HL-60 (cell line): ENCODE measurements at places on chromosomes 1 and 21.
A peak's percentile ranks its signal among the peaks of the same experiment; 100 is the strongest.

DNA sequence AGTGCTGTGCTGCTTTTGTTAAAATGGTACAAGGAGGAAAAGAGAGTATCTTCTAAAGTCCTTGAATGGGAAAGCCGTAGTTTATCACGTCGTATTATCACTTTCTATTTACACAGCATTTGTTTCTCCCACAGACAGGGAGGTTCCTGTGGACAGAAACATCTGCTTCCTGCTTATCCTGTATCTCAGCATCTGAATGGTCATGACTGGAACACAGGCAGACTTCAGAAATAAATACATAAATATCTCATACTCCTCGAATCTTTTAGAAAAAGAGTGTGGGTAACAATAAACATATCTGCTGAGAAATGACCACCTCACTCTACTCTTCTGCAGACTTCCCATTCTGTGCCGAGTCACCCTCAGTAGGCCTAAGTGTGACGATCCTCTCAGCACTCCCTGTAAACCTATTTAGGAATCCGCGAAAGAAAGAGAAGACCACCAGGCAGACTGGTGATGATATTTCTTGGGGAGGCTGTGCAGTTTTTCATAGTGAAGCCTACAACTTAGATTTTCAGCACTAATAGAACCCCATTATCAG lies 393.5 kb downstream of the SMYD3 start:
- DNase-seq = no peak

- DNase-seq = no peak
Observed at GRCh38 chr1:106222403-106222802, 834.1 kb upstream of the PRMT6 start.

- no peak for DNase-seq
Observed at GRCh38 chr21:35171385-35171784, 122.3 kb upstream of the RUNX1 start.

GRCh38 chr1:72481420-72481970 lies 199.2 kb upstream of the NEGR1 start:
- DNase-seq = no peak

DNA sequence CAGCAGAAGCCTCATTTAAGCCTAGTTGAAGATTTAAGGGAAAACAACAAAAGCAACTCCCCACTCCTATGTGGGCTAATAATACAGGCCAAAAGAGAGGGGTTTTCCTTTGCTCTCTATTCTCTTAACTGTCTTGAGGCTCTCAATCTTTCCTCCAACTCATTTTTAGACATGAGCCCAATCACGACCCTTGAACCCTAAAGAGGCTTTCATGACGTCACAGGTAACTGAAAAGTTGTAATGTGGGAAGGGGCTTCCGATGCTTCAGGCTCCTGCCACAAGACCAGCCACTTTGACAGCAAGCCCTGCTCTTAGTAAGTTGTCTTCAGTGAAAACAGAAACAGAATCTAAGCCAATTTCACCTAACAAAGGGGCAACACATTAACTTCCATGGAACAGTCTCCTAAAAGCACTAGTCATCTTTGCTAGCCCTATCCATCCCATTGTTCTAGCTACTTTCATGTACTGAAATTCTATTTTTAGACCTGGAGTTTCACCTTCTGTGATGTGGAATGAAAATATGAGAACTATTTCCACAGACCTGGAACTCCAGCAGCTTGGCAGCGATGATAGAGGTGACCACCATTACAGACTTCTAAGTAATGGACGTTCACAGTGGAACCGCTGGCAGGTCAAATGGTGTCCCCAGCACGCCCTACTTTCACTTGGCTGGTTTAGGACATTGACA lies 36.3 kb downstream of the GPR161 start:
- no peak for DNase-seq

DNA sequence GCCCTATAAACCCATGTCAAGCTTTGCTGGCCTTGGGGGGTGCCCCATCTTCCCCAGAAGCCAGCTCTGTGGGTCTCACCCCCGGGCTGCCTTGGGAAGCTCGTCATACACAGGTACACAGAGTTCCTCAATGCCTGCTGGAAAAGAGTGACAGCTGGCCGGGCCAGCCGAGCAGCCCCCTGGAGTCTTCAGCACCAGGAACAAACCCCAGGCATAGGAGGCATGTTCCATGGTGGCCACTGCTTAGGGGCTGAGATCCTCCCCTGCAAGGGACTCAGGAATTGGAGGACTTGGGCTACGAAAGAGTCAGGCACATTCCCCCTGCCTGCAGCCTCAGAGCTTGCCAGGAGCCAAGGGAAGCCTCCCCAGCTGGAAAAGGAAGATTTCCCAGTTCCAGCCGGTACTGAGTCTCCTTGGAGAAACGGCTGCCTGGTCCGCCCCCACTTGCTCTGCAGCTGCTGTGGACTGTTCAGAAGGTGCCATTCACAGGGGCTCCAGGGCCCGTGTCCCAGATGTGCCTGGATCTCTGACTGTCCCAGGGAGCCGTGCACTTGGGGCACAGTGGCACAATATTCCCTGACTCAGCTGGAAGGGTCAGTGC lies 89.5 kb downstream of the STUM start:
- DNase-seq = no peak

DNA sequence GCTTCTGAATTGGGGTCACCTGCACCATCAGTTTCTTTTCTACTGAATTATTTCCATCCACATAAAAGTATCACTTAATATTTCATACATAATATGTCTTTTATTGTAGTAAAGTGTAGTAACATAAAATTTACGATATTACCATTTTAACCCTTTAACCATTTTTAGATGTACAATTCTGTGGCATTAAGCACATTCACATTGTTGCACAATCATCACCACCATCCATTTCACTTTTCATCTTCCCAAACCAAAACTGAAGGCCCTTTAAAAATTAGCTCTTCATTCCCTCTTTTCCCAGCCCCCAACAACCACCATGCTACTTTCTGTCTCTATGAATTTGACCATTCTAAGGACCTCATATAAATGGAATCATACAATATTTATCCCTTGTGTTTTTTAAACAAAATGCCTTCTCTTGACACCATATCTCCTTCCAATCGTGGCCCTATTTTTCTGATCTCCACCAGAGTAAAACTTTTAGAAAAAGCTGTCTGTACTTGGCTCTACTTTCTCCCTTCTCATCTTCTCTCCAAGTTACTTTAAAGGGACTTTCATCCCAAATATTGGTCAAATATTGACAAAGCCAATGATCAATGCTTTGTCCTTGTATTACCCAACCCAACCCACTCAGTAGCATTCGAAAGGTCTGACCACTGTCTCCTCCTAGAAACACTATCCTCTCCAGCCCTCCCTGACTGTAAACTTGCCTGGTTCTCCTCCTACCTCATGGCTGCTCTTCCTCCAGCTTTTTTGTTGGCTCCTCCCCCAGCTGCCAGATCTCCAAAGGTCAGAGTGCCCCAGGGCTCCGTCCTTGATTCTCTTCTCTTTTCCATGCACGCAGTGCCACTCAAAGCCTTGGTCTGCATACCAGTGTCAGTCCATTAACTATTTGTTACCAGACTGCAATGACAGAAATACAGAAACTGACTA lies 44.7 kb downstream of the SLC30A10 start:
- DNase-seq = no peak

GRCh38 chr1:33170351-33171274 lies 11.2 kb downstream of the TRIM62 start:
- DNase-seq = no peak

DNA sequence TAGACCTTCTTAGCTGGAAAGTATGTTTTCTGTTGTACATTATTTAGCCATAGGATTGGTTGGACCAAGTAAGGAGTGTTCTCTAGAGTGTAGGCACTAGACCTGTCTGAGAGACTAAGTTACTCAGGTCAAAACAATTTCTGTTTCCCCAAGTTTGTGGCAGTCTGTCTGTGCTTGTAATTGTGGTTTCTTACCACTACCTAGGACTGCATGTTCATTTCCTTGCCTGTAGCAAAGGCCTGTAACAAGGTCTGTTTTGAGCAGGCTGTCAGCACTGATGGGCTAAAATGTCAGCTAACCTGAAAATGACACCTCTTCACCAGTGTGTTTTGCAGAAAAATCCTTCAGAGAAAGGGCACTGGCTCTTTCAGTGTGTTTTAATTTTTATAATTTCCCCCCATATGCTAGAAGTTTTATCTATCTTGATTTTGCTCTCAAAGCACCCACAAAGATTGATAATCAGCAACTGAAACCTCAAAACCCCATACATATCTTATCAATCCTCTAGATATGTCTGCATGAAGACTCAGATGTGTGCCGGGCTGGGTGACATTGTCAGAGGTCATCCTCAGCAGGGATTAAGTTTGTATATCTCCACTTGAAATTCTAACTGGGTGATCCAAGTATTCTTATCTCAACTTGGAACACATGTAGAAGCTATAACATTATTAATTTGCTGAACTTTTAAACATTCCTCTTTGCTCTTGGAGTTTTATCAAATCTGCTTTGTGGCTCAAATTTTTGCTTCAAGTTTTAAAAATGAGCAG lies 50.7 kb upstream of the ST6GALNAC3 start:
- no peak for DNase-seq

DNA sequence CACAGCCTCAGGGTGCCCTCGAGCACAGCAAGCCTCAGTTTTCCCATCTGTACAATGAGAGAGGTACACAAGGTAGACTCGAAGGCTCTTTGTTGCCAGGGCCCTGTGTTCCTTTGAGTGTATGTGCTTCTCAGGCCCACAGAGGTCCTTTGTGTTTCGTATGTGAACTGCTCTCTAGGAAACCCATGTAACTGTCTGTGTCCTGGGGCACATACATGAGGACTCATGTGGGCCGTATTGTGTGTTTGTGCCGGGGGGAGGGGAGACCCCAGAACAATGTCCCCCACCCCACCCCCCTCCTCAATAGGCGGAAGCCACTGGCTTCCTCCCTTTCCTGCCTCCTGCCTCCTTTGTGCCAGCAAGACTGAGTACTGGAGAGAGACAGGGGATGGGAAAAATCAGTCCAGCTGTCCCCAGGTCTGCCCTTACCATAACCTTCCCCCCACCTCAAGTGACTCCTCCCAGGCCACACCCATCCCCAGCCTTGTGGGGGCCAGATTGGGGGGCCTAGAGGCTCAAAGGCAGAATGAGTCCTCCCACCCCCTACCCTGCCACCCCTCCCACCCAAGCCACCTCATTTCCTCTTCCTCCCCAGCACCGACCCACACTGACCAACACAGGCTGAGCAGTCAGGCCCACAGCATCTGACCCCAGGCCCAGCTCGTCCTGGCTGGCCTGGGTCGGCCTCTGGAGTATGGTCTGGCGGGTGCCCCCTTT lies at the start of gene TIE1:
TSS of gene TIE1 (plus strand) at position 605 of the 717 bp plus-strand sequence. CDS start at position 695, 90 bp downstream.
- no peak for DNase-seq

DNA sequence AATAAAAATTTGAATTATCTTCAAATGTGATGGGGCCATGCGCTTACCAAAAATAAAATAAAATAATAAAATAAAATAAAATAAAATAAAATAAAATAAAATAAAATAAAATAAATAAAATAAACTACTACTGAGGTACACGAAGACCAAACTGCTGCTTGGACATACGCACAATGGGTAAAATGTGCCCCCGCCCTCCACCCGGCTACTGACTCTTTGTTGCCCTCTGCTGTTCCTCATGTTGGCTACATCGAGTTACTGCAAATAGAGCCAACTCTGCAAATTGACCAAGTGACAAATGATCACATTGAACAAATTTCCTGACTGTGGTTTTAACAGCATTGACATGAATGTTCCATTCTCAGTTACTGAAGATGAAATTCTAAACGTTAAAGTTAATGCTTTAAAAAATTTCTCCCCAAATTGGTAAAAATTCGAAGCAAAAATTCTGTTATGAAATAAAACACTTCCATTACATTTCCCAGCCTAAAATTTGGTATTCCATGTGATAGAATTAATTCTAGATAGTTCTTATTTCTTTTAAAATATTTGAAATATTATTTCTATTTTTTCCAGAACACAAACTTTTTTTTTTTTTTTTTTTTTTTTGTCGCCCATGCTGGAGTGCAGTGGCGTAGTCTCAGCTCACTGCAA lies 18.8 kb upstream of the MAP1LC3C start:
- peak; percentile 48 for DNase-seq

GRCh38 chr1:52769346-52770033 lies 43.2 kb downstream of the ZYG11B start:
- no peak for DNase-seq

- no peak for DNase-seq
Observed at GRCh38 chr1:22825486-22826189, 115.0 kb downstream of the EPHB2 start.

- DNase-seq = no peak
Observed at GRCh38 chr21:27704567-27705166, 737.8 kb upstream of the ADAMTS5 start.

DNA sequence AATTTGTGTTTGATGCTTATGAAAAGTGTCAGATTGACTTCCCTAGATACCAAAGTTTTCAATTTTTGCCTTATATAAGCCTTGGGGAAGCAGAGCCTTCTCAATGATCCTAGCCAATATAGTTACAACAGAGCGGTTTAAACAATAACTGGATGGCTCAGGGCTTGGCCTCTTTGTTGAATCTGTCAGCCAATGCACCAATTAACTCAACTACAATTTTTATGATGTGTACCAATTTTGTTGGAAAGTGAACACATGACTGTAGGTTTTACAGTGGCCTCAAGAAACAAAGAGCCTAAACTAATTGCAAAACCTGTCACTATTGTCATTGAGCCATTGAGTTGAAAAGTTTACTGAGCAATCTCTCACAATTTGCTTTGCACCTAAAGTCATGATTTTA lies 71.6 kb upstream of the RGS18 start:
- DNase-seq = no peak

- no peak for DNase-seq
Observed at GRCh38 chr1:168266644-168267186, 14.0 kb upstream of the TBX19 start.

DNA sequence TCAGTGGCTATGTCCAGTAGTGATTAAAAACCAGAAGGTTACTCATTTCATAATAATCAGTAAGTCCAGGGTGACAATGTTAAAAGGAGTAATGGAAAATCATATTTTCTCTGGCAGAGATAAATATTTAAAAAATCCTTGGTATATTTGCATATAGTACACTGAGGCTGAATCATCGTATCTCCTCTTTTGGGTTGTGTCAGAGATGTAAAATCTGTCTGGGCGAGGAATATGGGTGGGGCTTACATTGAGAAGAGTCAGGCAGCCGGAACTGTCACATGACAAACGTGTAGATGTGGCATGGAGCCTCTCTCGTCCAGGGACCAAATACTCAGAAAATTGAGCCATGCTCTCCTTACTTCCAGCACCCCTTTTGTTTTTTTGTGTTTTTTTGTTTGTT lies 120.9 kb downstream of the FMN2 start:
- DNase-seq = no peak

GRCh38 chr1:58057826-58058225 lies 488.7 kb downstream of the OMA1 start:
- DNase-seq = no peak

- DNase-seq = no peak
Observed at GRCh38 chr1:64356636-64357256, 113.2 kb upstream of the CACHD1 start.

DNA sequence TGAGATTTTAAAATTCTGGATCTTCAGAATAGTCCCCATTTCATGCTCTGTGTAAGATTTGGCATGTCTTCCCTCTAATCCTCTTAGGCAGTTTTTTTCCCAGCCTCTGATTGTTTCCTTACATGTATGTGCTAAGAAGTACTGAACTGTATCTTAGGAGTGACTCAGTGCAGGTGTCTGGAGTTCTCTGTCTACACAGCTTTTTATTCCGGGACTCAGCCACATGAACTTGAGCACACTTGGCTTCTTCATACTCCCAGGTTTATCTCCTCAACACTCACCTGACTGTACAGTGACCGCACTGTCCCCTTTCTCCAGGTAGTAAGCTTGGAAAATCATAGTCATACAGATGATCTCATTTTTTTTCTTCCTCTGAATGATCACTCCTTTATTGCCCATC lies 50.7 kb downstream of the SYT14 start:
- no peak for DNase-seq

GRCh38 chr1:29520571-29521437 lies 284.5 kb downstream of the PTPRU start:
- DNase-seq = no peak
